DMS79 treated with DMSO at 0.1 percent for 48 hours (cell line): ENCODE measurements at places on chromosomes 1 and 21.

DNA sequence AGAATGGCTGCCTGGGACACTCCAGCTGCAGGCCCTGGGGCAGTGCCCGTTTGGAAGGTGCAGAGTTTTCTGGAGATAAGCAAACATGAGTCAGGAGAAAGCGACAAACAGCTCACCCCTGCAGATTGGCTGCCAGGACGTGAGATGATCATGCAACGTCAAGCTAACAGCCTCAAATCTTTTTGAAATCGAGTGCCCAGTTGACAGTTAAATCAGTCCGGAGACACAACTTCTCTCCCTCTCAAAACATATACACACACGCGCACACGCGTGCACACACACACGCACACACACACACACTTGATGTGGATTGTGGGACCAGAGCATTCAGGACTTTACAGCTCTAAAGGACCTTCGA, 49.4 kb downstream of the TENT5C start:
- DNase-seq = no peak

GRCh38 chr1:218592688-218593087, 247.6 kb downstream of the TGFB2 start:
- no peak for DNase-seq

GRCh38 chr1:32702599-32703478, at the start of gene SYNC:
TSS of gene SYNC (minus strand) at chr1:32702770. CDS start at chr1:32702660, 110 bp downstream.
- no peak for DNase-seq

- no peak for DNase-seq
These were observed 66.2 kb upstream of the IRF2BP2 start for GRCh38 chr1:234676103-234676594.

DNA sequence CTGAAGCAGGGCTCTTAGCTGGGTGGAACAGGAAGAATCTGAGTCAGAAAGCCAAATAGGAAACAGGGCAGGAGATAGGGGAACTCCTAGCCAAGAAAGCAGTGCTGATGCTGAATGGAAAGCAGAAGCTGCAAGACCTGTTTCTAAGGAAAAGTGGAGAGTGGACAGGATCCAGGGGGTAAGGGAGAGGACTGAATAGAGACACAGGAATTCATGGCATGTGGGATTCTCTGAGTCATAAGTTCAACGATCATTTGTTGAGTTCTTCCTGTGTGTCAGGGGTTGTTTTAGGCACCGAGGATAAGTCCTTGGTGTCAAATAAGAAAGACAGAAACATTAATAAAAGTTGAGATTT, 153.8 kb upstream of the FGGY start:
- no peak for DNase-seq

DNA sequence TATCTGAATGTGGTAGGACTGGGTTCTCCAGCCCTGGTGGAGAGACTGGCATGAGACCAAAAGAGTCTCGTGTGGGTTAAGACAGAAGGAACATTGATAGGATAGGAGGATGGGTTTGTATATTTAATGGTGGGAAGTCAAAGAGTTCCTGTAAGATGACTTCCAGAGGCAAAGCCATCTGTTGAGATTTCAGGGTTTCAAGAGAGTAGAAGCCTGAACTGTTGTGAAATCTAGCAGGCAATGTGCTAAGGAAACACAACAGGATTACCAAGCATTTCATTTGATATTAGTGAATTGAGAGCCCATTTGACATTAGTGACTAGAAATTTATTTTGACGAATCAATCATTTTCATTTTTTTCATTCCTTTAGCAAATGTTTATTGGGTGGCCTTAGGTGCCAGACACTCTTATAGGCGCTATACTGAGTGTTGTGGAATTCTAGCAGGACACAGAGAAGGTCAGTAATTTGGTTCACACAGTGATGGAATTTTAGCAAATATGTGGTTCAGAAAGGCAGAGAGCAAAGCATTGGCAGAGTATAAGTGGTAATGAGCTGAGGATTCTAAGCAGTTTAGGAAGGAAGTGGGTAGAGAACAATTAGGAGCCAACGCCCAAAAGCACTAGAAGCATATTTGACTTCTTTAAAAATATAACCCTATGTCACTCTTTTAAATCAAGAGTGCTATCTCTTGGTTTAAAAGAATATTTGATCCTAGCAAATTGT, 149.3 kb downstream of the AK5 start:
- DNase-seq = no peak

DNA sequence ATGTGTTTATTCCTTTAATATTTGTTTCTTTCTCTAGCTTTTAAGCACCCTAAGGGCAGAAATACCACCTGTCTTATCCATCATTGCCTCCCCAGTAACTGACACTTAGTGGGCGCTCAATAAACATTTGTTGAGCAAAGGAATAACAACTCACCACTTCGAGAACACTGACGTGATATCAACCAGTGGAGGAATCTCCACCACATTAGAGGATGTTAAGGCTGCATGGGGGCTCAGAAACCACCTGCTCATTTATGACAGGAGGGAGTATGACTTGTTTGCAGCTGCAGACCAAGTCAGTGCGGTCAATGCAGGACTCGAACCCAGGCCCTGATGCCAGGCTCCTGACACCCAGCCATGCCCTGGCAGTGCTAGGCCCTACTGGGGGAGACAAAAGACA, 102.6 kb downstream of the MRPL37 start:
- no peak for DNase-seq

GRCh38 chr21:35521852-35522505, 472.9 kb upstream of the RUNX1 start:
- DNase-seq = no peak

DNA sequence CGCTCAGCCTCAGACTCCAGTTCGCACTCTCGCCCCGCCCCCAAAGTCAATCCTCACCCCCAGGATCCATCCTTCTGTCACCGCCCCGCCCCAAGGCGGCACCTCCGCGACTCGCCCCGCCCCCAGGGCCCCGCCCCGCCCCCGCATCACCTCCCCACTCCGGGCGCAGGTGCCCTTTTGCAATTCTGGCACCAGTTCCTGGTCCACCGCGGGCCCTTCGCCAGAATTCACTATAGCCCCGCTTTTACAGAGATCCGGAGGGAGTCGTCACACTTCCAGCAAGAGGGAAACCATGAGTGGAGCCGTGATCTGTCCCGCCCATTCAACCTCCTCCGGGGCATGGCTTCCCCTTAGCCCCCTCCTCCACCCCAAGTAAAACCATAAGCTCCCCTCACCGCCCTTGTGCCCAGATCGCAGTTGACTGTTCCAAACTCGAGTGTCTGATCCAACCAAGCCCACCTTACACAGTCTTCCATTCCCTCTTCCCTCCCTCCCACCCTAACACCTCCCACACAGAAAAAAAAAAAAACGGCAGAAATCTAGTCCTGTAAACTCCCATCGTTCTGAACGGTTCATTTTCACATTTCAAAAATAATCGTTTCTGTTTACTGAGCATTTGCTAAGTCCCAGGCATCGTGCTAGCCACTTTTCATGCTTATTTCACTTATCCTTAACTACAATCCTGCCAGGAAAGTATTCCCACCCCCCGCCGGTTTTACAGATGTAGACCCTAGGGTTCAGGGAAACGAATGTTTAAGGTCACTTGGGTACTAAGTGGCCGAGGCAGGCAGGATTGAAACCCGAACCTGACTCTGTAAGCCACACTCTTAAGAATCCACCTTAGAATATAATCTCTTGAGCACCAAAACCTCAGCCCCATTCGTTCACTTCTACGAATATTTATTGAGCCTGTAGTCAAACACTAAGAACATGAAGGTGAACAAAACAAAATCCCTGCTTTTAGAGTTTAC, 1.3 kb upstream of the DNAJC16 start:
- DNase-seq = peak; percentile 68

DNA sequence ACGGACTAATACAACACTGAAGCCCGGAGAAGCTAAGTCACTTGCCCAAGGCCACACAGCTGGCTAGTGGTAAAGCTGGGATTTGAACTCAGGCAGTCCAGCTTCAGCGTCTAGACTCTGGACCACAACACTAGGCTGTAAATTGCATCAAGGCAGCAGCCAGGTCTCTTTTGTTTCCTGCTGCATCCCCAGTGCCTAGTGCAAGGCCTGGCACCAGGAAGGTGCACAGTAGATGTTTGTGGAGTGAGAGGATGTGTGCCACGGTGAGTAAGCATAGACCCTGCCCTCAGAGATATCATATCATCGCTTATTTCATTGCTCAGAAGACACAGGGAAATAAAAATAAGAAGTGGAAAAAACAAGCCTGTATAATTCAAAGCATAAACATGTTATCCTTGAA, 40.9 kb downstream of the IGSF21 start:
- peak; percentile 88 for DNase-seq

- DNase-seq = no peak
These were observed 11.7 kb upstream of the OR14I1 start for GRCh38 chr1:248714248-248714647.

DNA sequence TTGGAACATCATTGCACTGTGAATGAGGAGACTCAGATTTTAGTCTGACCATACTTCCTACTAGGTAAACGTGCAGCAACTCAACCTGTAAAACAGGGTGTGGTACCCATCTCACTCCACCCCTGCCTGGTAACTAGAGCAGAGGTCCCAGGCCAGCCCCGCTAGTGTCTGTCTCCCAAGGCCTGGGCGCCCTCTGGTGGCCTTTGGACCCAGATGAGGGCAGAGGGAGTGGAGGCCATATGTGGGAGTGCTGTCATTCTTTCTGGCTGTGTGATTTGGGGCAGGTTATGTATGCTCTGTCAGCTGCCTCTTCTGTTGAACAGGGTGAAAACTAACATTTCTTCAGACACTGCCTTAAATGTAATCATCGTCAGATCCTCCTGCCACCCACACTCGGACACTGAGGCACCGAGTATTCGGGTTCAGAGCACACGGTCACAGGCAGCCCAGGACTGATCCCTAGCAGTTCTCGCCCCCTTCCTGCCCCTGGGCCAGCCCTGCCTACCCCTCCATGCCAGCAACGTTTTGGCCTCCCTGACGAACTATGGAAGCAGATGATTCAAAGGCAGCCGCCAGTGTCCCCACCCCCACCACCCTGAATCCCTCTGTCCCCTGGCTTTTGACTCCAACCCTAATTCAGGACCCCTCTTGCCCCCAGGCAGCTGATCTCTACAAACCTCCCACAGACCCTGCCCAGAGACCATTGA, 76.0 kb downstream of the CD247 start:
- peak; percentile 38 for DNase-seq

DNA sequence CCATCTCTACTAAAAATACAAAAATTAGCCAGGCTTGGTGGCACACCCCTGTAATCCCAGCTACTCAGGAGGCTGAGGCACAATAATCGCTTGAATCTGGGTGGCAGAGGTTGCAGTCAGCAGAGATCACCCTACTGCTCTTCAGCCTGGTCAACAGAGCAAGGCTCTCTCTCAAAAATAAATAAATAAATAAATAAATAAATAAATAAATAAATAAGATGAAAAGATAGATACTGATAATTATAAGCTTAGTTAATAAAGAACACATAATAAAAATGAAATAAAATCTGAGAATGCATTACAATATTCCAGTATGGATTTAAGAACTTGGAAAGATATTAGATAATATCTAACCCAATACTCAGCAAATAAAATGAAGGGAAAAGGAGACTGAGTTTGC, 235.9 kb upstream of the DAB1 start:
- no peak for DNase-seq

GRCh38 chr1:117635805-117636204, 30.0 kb downstream of the TENT5C start:
- no peak for DNase-seq

DNA sequence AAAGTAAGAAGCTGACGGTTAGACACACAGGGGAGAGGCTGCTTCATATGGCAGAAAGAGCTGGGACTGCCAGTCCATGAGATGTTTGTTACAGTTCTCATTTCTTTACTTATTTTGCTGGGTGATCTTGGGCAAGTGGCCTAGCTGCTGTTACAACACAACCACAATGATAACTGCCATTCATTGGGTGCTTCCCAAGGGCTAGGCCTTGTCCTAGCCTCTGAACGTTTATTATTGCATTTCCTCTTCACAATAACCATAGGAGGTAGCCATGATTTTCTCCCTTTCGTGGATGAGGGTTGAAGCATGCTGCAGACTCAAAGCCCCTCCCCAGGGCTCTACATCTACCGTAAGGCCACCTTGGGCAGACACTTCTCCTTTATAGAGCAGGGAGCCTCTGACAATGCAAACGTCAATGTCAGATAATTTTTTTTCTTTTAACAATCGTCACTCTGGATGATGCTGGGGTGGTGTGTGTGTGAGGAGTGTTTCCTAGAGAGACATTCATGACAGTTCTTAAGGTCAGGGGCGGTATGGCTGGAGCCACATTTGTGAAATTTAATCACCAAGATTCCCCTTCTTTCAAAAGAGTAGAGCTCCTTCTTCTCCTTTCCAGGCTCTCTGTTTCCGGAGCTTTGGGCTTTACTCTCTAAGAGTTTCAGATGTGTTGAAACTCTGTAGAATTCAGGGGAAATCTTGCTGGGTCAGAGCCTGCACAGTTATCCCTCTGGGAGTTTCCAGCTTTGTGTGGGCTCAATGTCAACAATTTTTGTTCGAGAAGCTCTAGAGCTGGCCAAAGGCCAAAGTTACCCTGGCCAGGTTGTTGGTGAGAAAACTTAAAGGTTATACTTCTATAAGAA, 138.5 kb upstream of the SGIP1 start:
- peak; percentile 4 for DNase-seq

GRCh38 chr1:63662056-63662836, 69.0 kb downstream of the PGM1 start:
- DNase-seq = no peak

DNA sequence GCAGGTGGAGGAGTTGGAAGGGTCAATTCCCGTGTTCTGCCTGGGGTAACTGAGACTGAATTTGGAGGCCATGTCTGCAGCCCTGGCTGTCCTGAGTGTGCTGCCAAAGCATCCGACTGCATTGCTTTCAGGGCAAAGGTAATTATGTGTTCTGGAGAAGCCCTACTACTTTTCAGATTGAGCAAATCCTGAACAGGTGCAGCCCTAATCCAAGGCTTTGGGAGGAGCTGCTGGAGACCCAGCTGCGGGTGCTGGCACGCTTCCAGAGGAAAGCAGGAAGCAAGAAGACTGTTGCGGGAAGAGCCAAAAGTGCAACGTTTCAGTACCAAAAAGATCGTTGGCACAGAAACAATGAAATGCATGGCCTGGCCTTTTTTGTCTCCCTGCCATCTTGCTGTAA, 73.7 kb upstream of the NRIP1 start:
- DNase-seq = no peak

DNA sequence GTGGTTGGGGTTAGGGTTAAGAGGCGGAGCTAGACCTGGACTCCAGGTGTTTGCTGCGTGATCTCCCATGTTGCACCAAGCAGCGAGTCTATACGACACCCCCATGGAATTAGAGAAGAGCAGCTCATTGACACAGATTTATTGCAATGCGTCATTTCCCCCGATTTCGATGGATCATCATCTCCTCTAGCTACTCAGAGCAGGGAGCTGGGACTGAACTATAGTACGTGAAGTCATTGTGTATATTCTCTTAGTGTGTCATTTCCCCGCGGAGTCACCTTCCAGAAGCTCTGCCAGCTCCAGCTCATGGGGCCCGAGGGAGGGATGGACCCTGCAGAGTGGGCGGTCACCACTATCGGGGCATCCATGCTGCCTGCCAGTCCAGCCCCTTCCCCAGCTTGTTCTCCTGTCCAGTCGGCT, 7.5 kb upstream of the C2CD2 start:
- no peak for DNase-seq

DNA sequence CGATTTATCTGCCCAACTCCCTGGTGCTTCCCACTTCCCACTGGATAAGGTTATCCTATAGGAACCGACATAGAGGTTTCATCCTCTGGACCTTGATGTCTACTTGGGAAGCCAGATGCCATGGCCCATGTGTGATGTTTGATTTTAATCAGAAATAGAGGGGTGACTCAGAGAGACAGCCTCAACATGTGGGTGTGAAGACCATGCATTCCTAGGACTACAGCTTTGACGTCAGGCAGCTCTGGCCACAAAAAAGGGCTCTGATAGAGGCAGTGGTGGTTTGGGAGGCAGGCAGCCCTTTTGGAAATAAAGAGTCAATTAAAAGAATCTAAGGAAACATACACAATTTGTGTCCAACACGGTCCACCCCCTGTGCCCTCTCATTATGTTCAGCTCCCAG, 5.2 kb upstream of the SH2D2A start:
- DNase-seq = no peak
